ENCODE measurements at places on chromosomes 3 and 15.

GRCh38 chr3:124261306-124261705, 269.4 kb upstream of the ROPN1 start:
- DNase-seq: no peak

- no peak for DNase-seq
These were observed 24.7 kb downstream of the TRIM71 start for GRCh38 chr3:32842531-32842931.

GRCh38 chr3:107382631-107383030, 5.4 kb downstream of the CCDC54 start:
- no peak for DNase-seq

- DNase-seq: no peak
These were observed 238.0 kb downstream of the PLCL2 start for GRCh38 chr3:17122758-17123157.

GRCh38 chr3:130934442-130935089, 40.7 kb downstream of the ATP2C1 start:
- no peak for DNase-seq

DNA sequence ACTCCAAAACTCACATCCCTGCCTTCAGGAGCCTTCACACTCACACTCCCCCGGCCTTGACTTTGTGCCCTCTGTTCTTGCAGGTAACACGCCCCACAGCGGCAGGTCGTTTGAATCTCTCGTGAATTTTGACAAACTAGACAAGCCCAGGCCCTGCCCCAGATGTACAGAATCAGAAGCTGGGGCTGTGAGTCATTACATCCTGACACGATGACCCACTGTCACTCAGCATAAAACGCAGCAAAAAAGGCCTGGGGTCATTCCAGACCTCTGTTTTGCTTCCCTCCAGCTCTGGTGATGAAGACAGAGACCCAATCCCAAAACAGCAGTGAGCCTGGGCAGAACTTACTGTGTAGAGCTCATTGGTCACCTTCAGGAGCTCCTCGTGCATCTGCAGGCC, 116.4 kb upstream of the RAD18 start:
- DNase-seq: no peak

- no peak for DNase-seq
These were observed 119.4 kb downstream of the GADL1 start for GRCh38 chr3:30775040-30775439.

- no peak for DNase-seq
These were observed 171.8 kb downstream of the POTEB3 start for GRCh38 chr15:21268436-21268940.

DNA sequence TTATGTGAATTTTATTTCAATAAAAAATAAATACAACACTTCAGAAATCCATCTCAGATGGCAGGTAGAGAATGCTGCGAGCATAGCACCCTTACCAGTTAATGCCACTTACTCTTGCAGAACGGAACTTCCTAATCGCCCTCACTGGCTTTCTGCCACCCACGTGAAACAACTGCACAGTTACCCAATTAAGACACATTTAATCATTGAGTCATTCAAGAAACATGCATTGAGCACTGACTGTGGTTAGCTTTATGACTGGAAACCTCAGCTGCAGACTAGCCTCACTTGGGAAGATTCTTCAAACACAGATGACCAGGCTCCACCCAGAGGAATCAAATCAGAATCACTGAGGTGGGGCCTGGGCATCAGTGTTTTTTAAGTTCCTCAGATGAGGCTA, 5.6 kb upstream of the MFGE8 start:
- no peak for DNase-seq

GRCh38 chr3:12797124-12797891, 828 bp downstream of the CAND2 start:
- no peak for DNase-seq

DNA sequence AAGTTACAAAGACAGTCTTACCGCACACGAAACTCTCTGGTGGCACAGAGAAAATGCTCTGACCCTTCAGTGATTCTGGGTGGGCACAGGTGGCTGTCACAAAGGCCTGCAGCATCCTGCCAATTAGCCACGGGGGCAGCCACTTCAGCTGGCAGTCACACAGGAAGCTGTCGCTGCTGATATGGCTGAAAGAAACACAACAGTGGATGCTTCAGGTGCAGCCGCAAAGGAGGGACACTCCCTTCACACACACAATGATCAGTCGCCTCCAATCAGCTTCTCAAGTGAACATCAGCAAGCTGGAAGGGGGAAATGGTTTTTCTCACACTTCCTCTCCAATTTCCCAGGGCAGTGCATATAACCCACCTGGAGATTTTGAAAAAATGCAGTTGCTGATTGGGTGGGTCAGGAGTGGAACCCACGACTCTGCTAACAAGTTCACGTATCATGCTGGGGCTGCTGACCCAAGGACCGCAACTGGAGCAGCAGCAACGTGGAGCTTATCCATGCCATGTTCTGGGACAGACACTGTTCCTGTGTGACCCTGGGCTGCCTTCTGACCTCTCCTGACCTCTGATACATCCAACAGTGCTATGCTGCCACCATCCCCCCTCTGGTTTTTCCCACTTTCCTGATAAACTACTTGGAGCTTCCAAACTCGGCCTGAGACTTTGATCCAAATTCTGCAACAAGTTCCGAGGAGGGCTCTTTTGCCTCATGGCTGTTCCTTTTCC, 106.6 kb downstream of the LRIG1 start:
- DNase-seq: peak; percentile 45

GRCh38 chr15:40470423-40471104, at the start of gene CHST14:
TSS of gene CHST14 (plus strand) at chr15:40470984. CDS start at chr15:40471214, 230 bp downstream.
- peak; percentile 76 for DNase-seq

DNA sequence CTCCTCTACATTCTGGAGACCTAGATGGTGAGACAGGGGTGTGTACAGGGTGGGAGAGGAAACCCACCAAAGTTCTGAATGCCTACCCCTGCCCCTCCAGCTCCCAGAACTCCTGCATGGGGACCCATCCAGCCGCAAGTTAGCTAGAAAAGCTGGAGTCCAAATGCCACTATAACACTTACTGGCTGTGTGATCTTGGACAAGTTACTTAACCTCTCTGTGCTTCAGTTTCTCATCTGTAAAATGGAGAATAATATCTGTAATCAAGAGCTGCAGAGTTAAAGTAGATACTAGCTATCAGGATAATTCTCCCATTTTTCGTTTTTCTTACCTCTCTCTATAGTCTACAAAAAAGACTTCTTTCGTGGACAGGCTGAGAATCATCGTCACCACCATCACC, 63.4 kb downstream of the ADCY5 start:
- no peak for DNase-seq

DNA sequence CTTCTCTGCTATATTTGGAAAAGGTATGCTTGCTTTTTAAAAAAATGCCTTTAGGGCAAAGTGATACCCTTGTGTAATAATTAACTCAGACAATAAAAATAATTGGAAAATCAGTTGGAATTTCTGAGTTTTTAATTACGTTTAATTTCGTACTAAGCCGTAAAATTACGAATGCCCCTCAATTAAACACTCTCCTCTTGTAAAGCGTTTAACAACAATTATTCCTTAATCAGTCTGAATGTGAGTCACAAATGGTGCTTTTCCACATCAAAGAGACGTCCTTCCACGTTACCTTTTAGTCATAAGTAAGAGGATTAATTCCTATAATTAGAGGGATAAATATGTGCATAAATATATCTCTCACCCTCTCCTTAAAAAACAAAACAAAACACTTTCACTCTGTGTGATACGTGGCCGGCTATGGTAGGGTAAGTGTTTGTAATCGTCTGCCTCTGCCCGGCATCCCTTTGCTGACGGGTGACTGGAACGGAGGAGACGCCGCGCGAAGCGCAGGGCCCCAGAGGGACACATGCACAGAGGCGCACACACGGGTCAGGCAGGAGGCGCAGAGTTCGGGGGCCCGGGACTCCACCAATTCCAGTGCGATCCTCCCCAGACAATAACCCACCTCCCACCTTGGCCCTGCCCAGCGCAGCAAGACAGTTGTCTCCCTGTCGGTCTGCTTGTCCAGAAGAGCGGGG, 9.7 kb upstream of the MEIS2 start:
- DNase-seq: no peak

DNA sequence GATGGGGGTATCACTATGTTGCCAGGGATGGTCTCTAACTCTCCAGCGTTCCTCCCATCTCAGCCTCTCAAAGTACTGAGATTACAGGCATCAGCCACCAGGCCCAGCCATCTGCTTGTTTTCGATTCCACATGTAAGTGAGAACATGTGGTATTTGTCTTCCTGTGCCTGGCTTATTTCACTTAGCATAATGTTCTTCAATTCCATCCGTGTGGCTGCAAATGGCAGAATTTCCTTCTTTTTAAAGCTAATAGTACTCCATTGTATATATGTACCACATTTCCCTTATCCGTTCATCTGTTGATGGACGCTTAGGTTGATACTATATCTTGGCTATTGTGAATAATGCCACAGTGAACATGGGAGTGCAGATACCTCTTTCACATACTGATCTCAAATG, 70.6 kb downstream of the ASB7 start:
- no peak for DNase-seq

- DNase-seq: no peak
These were observed 12.2 kb downstream of the GBE1 start for GRCh38 chr3:81749265-81749664.

DNA sequence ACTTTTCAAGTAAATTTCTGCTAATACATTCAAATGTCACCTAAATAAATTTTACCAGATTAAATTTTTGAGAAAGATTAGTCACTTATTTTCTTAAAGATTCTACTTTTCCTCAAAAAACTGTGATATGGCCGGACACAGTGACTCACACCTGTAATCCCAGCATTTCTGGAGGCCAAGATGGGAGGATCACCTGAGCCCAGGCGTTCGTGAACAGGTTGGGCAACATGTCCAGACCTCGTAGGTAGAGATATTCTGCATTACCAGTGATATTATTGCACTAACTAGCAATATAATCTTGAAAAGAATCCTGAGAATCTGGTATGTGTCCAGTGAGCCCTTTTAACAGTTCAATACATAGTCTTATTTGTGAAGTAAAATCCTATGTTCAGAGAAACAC, 61.7 kb downstream of the CBLB start:
- no peak for DNase-seq

Measured in CD8-positive, alpha-beta T cell (primary cell).